ENCODE measurements at places on chromosomes 11 and 22.
A peak's percentile ranks its signal among the peaks of the same experiment; 100 is the strongest.

DNA sequence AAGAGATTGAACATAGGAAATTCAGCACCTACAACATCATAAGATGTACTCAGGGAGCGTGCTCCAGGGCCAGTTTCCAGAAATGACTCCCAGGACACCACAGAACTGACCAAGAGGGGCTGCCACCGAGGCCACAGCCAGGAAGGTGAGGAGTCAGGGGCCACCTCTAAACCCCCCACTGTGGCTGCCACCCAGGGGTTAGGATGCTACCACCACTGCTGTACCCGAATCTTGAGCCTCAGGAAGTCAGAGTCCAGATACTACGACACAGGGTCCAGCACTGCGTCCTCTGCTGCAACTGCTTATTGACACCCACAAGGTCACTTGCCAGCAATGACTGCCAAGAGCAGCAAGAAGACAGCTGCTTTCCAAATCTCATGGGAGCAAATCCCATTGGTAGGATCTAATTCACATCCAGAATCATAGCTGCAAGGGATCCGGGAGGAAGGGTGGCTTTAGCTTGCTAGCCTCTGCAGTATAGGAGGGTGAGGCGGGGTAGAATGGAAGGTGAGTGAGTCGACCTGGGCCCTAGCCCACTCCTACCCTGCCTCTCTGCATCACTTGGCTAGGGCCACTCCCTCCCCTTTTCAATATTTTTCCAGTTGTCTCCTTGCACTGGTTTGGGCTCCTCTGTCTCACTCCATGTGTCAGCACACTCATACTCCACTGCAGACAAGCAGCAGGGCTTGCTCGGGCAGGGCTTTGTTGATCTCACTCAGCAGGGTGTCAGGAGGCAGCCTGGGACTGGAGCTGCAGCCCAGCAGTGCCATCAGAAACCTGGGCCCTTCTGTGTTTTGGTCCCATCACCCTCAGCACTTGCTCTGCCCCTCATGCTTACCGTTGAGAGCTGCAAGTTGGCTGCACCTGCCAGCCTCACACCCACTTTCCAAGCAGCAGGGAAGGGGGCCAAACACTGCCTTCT, 18.1 kb upstream of the CYTH4 start:
- no peak for DNase-seq

- no peak for DNase-seq
Measured at GRCh38 chr22:38068641-38069371, 11.6 kb downstream of the PICK1 start.

DNA sequence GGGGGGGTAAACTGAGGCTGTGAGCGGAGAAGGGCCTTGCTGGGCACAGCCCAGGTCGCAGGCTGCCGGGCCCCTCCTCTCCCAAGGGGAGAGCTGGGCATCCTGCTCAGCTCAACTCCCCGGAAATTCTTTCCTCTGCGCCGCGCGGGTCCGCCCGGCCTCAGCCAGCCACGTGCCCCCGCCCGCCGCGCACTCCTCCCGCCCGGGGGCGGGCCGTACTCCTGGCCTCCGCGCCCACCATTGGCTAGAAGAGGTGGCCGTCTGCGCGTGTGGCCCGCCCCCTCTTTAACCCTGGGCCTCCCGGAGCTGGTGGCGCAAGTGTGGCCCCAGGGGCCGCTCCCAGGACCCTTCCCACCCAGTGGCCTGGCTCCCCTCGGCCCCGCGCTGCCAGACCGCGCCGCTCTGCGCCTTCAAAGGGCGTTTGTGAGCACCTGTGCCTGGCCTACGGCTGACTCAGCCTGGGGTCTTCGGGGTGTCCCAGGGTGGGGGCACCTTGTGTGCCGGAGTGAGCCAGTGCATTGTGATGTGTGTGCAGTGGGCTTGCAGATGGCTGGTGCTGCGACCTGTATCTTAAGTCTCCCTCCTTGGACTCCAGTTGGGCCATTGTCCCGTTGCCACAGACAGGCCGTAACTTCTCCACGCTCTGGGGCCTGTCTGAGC, 2.0 kb downstream of the MRGPRF start:
- peak; percentile 42 for DNase-seq

DNA sequence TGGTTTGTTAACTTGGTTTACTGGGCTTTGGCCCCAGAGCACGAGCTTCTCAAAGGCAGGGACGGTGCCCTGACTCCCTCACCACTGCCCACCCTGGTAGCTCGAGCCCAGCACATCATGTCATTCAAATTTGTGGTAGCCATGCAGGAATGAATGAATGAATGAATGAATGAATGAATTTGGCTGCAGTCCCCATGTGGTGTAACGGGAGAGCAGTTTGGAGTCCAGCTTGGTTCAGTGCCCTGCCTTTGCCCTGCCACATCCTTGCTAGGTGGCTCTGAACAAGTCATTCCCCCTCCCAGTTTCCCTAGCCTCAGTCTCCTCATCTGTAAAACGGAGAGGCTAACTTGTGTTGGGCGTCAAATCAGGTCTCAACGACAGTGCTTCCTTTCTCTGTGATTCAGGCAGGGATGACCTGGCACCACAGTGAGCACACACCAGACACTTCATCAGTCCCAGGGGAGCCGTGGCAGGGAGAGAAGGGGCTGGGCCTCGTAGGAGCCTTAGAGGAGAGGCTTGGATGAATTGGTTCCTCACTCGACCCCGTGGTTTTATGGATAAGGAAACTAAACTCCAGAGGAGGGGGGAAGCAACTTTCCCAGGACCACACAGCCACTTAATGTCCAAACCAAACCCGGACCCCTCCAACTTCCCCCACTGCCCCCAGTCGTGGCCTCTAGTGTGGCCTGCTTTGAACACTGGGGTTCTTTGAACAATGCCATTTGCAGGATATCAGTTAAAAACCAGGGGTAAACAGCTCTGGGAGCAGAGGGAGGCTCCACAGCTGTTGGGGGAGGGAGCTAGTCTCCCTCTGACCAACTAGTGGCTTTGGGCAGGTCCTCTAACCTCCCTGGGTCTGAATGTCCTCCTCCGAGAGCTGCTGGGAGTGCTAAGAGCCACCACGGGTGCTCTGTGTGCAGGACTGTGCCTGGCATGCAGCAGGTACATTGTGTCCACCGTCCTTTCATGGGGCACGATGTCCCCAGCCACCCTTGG, 86.2 kb downstream of the CACNA1I start:
- DNase-seq, result peak; percentile 50

- DNase-seq, result no peak
Measured at GRCh38 chr22:43343670-43344519, 723 bp upstream of the SCUBE1 start.
